ENCODE measurements at places on chromosomes 2 and 18. TPM values are rescaled to one million over a fixed set of nuclear protein-coding genes. Genes with fewer than 3 reads are reported as not detected.

The AGPS gene
- 40.6 TPM for total RNA-seq

The LGALSL gene
- total RNA-seq, result 38.4 TPM

The MRO gene
- 0.74 TPM for total RNA-seq

The G6PC2 gene
- not detected for total RNA-seq

The MAP3K19 gene
- total RNA-seq, result 1.7 TPM

The RFX8 gene
- 0.49 TPM for total RNA-seq

The SERPINB12 gene
- total RNA-seq, result not detected

The PDE11A gene
- 0.49 TPM for total RNA-seq

The CHRNA1 gene
- not detected for total RNA-seq

The SPHKAP gene
- total RNA-seq, result 37.4 TPM

The SERPINB10 gene
- total RNA-seq, result not detected

The UGT1A8 gene
- not detected for total RNA-seq

The CLEC4F gene
- not detected for total RNA-seq

The GPBAR1 gene
- 0.25 TPM for total RNA-seq

The STPG4 gene
- total RNA-seq, result 0.49 TPM

The TTR gene
- 0.25 TPM for total RNA-seq
